ENCODE measurements at places on chromosomes 3 and 15.
A peak's percentile ranks its signal among the peaks of the same experiment; 100 is the strongest.

GRCh38 chr15:90617668-90618097, 88.0 kb downstream of the CRTC3 start:
- DNase-seq = no peak

GRCh38 chr3:114928989-114929640, 218.0 kb downstream of the ZBTB20 start:
- DNase-seq = peak; percentile 4

DNA sequence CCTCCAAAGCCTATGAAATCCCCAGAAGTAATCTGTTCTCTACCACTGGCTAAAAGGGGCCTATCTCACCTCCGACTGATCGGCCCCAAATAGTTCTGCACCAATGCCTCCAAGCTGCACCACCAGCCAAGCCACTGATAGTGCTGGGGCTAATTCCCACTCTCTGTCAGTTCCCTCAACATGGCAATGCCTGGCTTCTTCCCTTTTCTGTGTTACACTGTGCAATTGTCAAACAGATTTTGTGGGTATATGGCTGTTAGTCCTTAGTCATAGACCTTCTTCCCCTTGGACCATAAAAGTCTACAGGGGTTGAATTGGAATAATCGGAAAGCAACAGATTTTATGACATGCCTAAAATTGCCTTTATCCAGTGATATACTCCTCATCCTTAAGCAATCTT, 9.3 kb upstream of the UBE2E2 start:
- no peak for DNase-seq

- DNase-seq = no peak
Measured at GRCh38 chr3:52865994-52866393, 31.2 kb upstream of the MUSTN1 start.

GRCh38 chr3:160703974-160704373, 27.0 kb downstream of the ARL14 start:
- DNase-seq = peak; percentile 20

GRCh38 chr3:102525624-102526023, 90.8 kb downstream of the ZPLD1 start:
- no peak for DNase-seq

- DNase-seq = no peak
Measured at GRCh38 chr15:84773716-84774115, 25.3 kb downstream of the ZNF592 start.

- peak; percentile 54 for DNase-seq
Measured at GRCh38 chr3:129688271-129688895, 81.9 kb upstream of the PLXND1 start.

DNA sequence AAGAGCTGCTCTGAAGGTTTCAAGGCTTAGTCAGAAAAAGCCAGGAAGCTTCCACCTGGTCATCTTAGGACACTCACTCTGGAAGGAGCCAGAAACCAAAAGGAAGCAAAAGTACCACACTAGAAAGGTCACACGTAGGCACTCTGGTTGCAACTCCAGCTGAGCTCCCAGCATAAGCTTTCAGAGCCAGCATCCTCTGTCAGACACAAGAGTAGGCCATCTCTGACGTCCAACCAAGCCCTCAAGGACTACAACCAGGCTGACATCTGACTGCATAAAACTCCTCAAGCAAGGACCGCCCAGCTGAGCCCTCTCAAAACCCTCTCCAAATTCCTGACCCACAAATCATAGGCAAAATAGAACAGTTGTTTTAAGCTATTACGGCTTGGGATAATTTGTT, 12.8 kb downstream of the SH3BP5 start:
- peak; percentile 71 for DNase-seq

All from fibroblast of skin of abdomen (primary cell).